ENCODE measurements at places on chromosomes 4 and X.

DNA sequence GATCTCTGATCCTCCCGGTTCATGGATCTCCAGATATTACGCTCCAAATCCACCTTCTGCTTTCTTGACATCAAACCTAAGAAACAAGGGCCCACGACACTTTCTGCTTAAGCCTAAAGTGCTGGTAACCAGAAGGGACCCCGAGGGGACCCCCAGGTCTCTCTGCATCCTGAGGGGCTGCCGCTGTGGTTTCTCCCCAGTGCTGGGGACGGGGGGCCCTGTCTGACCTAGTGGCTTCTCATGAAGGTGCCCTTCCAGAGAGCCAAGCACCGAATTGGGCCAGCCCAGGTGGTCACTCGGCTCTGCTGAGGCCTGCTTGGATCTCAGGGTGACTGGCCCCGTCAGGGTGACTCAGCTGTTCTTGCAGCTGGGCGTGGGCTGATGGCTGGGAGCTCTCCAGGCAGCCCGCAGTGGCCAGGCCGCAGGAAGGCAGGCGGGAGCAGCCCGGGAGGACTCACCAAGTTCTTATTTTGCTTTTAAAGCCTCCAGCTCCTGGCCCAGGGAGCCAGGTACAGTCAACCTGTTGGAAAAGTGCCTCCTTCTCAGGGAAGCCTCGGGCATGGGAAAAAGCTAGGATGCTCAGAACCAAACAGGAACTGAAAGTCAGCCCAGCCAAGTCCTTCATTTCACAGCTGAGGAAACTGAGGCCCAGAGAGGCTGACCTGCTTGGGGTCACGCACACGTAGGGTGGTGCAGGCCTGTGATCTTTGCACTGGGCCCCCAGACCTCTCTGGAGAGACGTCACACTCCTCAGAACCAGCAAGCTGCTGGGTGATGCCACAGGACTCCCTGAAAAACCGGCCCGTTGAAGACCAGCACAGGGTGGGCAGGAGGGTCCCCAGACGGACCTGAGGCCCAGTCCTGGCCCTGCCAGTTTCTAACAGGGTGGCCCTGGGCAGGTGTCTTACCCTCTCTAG, 16.7 kb downstream of the BLOC1S4 start:
- peak; percentile 91 for DNase-seq

GRCh38 chrX:131831185-131831520, 191.9 kb upstream of the STK26 start:
- DNase-seq: no peak

GRCh38 chr4:7807351-7807921, 132.2 kb downstream of the AFAP1 start:
- peak; percentile 68 for DNase-seq

GRCh38 chrX:134622056-134622812, 36.0 kb downstream of the PLAC1 start:
- no peak for DNase-seq

DNA sequence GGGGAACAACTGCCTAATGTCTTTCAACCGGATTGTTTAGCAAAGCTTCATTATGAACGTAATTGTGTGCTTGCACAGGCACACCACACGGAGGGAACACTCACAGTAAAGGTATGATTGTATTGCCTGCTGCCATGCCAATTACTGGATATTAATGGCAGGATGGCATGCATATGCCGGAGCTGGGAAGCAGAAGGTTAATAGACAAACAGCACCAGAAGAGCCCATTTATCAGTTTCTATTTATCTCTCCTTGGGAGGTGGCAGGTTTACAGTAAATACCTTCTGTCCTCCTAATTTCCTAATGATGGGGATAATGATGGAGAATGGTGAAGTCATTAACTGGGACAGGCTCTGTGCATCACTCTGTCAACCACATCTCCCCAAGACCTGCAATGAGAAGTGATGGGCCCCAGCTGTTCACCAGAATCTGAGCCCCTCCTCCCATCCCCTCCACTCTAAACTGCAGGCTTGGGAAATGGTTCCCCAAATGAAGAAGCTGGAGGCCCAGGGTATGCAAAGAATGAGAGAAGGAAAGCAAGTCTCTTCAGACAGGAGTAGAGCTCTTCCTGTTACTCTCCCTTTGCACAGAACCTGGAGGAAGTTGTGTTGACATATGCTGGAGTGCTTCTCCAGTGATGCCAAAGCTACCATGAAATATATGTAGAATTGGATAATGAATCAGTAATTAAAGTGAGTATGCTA, 160.8 kb downstream of the NAA11 start:
- no peak for DNase-seq

DNA sequence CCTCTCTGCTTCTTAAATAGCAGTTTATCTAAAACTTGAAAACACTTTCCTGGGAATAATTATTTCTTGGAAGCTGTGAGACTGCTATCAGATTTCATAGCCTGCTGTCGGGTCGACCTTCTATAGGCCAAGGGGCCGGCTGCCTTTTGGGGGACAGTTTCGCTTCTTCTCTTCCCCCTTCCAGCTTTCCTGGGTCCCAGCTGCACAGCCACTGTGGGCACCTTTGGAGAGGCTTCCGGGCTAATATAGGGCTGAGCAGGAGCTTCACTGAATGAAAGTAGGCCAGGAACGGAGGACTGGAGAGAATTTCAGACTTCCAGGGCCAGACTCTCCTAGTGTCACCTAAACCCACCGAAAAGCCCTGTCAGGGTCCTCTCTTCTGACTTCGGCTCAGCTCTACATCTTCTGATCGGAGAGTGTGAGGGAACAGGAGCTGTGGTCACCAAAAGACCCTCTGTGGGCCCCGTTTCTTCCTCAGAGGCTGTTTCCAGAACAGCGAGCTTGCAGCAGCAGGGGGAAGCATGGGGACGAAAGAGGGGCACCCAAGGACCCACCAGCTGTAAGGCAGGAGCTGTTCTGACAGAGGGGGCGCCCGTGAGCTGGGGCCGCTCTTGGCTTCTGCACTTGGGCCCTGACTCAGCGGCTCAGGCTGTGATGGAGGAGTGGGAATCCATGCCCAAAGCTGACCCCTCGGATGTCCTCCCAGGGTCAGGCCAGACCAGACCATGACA, 620.6 kb downstream of the BCOR start:
- no peak for DNase-seq

GRCh38 chr4:7766086-7766485, 173.6 kb downstream of the AFAP1 start:
- no peak for DNase-seq

DNA sequence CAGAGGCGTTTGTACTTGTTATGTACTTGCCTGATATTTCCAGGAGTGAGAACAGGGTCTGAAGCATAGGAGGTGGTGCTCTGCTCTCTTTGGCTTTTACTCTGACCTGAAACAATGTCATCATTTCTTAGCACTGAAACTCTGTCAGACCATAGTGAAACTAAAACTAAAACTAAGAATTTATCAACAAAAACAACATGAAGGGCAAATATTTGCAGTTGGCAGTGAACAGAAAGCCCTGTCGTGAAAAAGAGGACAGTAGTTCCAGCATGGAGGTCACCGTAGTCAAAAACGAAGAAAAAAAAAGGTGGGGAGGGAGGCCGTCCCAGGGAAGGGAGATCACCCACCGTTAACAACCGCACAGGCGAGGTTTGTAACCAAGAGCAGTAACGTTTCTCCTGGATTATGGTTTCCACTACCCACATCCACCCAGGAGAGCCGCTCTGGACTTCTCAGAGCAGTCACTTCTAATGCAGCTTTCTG, 97.5 kb downstream of the ANK2 start:
- DNase-seq: no peak

GRCh38 chr4:100510551-100510950, 7.3 kb downstream of the EMCN start:
- no peak for DNase-seq

DNA sequence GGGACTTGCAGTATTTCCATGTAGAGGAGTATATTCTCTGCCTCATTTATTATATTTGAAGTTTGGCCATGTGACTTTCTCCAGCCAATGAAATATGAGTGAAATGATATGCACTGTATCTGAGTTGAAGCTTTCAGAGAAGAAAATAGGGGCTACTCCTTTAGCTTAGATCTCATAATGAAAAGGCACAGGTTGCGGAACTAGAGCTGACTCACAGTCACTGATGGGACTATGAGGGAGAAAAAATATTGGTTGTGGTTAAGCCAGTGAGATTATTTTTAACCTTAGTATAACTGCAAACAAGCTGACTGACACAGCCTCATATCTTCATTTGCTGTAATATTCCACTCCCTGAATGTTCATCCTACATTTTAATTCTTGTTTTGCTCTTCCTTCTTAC, 1104.3 kb downstream of the RPA4 start:
- no peak for DNase-seq

GRCh38 chrX:2398064-2398656, 102.6 kb downstream of the DHRSX start:
- no peak for DNase-seq

DNA sequence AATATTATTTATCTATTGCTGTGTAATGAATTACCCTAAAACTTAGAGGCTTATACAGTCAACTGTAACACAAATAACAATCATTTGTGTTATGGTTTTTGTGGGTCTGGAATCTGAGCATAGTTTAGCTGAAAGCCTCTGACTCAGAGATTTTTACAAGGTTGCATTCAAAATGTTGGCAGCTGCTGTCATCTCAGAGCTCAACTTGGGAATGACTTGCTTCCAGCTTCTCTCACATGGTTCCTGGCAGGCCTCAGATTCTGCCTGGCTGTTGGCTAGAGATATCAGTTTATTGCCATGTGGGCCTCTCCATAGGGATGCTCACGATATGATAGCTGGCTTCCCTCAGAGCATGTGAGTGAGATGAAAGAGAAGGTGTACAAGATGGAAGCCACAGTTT, 70.2 kb upstream of the BRWD3 start:
- no peak for DNase-seq

DNA sequence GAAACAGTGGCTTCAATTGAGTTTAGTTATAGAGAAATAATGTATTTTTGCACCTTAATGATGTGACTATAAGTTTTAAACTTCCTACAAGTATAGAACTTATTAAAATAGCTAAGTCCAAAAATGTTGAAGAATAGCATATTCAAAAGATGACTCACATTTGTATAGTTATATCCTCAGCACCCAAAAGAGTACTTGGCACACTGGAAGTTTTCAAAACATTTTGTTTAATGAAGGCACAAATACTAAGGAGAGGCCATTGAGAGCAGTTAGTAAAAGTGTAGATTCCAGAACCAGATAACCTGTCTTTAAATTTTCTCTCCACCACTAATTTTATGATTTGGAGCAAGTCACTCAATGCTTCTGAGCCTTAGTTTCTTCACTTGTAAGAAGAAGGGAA, 226.9 kb upstream of the MID1 start:
- DNase-seq: no peak

DNA sequence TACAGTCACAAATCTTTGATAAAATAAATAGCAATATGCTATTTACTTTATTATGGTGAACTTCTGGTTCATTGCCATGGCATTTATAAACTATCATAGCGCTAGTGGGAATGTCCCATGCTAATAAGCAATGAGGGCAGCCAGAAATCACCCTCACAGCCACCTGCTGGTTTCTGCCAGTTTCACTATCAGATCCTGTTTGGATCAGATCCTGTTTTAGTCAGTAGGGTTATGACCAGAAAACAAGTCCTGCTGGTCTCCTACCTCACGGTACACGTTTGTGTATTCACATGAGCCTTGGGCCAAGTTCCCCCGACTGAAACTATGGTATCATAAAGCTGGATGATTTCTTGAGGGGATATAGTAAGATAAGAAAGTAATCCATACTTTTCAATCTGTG, 17.7 kb downstream of the FOXR2 start:
- no peak for DNase-seq

GRCh38 chrX:2954541-2954940, 25.4 kb upstream of the ARSD start:
- no peak for DNase-seq

- DNase-seq: no peak
Observed at GRCh38 chr4:6495736-6496135, 23.3 kb upstream of the PPP2R2C start.

- DNase-seq: no peak
Observed at GRCh38 chr4:121680571-121680970, 16.2 kb downstream of the ANXA5 start.

GRCh38 chrX:27933361-27933760, 47.9 kb downstream of the DCAF8L1 start:
- DNase-seq: no peak

DNA sequence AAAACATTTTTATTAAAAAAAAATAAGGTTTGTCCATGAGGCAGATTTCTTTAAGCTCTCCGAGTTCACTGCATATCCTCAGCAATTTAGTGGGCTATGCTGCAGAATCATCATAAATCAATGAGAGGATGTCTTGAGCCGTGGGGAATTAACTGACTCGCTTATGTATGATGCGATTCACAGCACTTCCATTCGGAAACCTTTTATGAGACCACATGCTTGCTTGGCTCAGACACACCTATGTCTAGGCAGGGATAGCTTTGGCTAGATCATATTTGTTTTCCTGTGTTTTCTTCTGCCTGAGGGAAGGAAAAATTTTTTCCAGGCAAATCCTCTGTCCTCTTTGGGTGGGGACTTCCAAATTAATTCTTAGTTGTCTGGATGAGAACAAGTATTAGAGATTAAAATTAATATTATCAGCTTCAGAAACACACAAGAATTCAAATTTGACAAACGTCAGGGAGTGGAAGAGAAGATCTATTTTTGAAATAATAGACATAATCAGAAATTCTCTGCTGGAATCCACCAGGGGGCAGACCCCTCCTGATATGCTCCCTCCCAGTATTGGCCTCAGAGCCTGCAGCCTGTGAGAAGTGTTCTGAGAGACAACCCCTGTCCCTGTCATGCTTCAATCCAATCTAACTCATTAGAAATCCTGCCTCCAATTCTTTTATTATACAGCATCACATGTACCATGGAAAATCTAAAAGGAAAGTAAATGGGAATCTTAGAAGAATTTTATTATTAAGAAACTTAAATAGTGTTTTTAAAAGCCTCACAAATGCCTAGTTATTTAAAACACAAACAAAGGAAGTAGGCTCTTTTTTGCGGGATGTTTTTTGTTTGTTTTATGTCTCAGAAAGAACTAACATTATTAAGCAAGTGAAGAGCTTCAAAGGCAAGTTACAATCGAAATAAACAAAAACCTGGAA, 345.1 kb upstream of the TACR3 start:
- peak; percentile 14 for DNase-seq

GRCh38 chr4:7107166-7107905, 39.5 kb upstream of the GRPEL1 start:
- DNase-seq: no peak

DNA sequence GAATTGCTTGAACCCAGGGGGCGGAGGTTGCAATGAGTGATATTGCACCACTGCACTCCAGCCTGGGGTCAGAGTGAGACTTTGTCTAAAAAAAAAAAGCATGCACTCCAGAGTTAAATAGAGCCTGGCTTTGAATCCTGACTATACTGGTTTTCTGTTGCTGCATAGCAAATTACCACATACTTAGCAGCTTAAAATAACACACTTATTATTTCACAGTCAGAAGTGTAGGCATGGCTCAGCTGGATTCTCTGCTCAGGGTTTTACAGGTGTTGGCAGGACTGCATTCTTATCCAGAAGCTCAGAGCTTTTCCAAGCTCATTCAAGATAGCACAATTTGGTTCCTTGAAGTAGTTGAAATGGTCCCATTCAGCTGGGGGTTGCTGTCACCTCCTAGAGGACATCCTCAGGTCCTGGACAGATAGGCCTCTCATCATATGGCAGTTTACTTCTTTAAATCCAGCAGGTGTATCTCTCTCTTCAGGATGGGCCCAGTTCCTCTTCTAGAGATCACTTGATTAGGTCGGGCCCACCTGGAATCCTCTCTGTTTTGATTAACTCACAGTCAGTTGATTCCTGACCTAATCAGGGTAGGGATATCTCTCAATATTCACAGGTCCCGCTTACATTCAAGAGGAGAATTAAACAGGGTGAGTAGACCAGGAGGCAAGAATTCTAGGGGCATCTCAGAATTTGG, 26.8 kb downstream of the DOCK11 start:
- DNase-seq: no peak

- DNase-seq: no peak
Observed at GRCh38 chr4:165388756-165389155, 9.9 kb downstream of the CPE start.
